ENCODE measurements at places on chromosomes 6 and 20. TPM values are rescaled to one million over a fixed set of nuclear protein-coding genes. Genes with fewer than 3 reads are reported as not detected.

The VIP gene
- 0.25 TPM for total RNA-seq

- H3K36me3 ChIP-seq, result no peaks in the 10 kb centered on the region
- no peak overlapping the region for H3K27ac ChIP-seq
- H3K4me1 ChIP-seq, result no peaks in the 10 kb centered on the region
- no peak for DNase-seq
- no peaks in the 10 kb centered on the region for H3K27me3 ChIP-seq
- no peak overlapping the region for H3K4me3 ChIP-seq
Observed at GRCh38 chr6:52046456-52046855, 41.0 kb downstream of the PKHD1 start.

GRCh38 chr6:30450548-30450908 is 38.8 kb upstream of the HLA-E start:
- DNase-seq, result no peak
- peaks cover 16% of the 10 kb centered on the region for H3K27me3 ChIP-seq
- no peaks in the 10 kb centered on the region for H3K4me1 ChIP-seq
- H3K27ac ChIP-seq, result no peak overlapping the region
- H3K4me3 ChIP-seq, result no peak overlapping the region
- H3K36me3 ChIP-seq, result no peaks in the 10 kb centered on the region

The FAM135A gene
- 6.4 TPM for total RNA-seq

GRCh38 chr6:26359765-26360164 is 5.2 kb upstream of the BTN3A2 start:
- H3K27ac ChIP-seq, result no peak overlapping the region
- no peak for DNase-seq
- H3K36me3 ChIP-seq, result no peaks in the 10 kb centered on the region
- no peaks in the 10 kb centered on the region for H3K27me3 ChIP-seq
- no peak overlapping the region for H3K4me3 ChIP-seq
- no peaks in the 10 kb centered on the region for H3K4me1 ChIP-seq

Measured in right lobe of liver (tissue), 6 donors.